CD4-positive, alpha-beta T cell treated with Interferon gamma for 1 hour (primary cell): ENCODE measurements at places on chromosomes 11 and 22.

DNA sequence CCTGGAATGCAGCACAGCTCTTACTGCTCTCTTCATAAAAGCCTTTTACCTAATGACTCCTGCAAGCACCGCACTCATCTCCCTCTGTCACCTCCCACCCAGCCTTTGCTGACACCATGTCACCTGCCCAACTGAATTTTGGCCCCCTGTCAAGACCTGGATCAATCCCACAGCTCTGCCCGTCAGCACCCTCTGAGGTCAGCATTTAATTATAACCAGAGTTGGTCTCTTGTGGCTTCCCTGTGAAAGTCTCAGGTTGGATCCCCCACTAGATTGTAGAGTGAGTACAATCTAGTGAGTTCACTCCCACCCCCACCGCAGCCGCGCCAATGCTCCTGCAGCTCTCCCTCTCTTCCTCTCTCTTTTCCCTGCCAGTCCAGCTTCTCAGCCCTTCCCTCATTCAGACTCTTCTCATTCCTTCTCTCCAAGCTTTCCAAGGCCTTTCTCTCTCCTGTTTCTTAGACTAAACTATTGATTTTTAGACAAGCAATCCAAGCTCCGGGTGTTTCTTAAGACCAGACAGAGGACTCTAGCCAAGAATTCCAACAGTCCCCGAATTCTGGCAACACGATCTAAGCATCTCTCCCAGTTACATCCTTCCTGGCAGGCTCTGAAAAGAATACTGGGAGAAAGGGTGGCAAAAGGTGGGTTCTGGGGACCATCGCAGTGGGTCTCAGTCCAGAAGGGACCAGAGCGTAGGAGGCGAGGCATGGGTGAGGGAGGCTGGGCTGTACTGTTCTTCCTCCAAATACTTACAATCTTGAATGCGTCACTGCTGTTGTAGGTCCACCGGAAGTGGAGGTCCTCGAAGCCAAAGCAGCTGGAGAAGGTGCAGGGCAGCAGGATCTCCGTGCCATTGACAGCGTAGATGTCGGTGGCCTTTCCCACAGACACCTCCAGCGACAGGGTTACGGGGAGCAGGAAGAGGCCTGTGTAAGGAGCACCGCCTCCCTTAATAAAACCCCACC, 8.0 kb downstream of the SCN4B start:
- DNase-seq = no peak

- no peak for DNase-seq
These were observed 74.4 kb upstream of the KCNA4 start for GRCh38 chr11:30091246-30091645.

DNA sequence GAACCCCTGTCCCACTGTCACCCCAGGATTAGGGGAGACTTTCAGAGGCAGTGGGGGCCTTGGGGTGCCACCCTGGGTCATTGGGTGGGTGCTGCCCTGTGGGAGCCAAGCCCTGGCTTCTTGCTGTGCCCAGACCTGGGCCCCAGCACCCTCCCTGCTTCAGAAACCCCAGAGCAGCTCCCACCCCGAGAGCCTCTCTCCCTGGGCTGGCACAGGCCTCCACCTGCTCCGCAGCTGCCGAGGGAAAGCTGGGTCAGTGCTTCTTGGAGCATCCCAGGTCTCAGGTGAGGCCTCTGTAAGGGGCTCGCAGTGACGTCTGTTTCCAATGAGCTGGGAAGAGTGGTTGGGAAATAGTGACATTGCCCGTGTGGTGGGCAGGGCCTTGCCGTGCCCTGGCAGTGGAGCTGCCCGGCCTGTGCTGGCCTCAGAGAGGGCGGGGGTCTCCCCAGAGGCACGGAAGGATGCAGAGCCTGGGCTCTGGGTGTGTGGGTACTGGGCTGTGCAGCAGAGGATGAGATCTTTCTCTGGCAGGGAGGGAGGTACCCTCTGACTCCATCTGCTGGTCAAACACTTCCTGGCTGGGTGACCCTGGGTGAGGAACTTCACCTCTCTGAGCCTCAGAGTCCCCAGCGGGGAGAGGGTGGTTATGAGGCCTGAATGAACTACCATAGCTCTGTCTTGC, 23.0 kb downstream of the C22orf23 start:
- DNase-seq = peak; percentile 16

GRCh38 chr11:134543645-134544044, 131.6 kb upstream of the B3GAT1 start:
- DNase-seq = no peak

DNA sequence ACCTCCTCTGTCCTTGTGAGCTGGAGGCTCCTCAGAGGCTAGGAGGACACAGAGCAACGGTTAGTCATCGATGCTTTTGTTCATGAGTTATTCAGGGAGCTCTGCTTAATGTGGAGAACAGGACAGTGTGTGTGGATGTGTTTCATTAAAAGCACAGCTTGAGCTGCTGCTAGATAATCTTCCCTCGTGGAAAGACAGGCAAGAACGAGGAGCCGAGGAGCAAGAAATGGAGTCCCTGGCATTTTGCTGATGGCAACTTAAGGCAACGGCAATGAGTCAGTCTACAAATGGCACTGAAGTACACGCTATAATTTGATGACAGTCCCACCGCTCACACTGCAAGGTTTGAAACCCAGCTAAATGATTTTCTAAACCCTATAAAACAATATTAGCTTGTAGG, 106.2 kb downstream of the IGLL1 start:
- DNase-seq = no peak

GRCh38 chr22:48921411-48921903, 906.2 kb downstream of the BRD1 start:
- no peak for DNase-seq

DNA sequence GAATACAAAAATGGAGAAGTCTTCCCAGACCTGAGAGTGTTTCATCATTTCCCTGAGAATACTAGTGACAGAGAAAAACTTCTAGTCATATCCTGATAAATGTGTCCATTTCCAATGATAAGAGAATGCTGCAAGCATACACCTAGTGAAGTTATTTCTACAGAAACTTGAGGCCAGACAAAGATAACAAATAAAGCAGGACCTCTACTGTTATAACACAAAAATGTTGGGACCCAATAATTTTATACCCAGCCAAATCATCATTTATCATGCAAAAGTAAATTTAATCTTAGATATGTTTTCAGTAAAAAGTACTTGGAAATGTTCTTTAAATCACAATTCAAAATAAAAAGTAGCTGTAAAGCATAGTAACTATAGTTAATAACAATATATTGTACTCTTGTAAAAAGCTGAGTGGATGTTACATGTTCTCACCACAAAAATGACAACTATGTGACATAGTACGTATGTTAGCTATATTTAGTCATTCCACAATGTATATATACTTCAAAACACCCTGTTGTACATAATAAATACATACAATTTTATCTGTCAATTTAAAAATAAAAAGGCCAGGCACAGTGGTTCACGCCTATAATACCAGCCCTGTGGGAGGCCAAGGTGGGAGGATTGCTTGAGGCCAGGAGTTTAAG, 12.6 kb downstream of the RRAS2 start:
- no peak for DNase-seq

GRCh38 chr11:73288873-73289707, 17.0 kb downstream of the P2RY6 start:
- peak; percentile 79 for DNase-seq

DNA sequence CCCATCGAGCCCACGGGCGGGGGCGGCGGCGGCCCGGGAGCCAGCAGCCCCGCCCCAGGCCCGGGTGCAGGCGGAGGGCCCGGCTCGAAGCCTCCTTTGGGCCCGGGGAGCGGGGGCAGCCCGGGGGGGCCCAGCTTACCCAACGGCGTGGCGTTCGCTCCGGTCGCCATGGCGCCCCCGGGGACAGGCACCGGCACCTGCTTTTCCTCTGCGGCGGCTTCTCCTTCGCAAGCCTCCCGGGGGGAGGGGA, 194 bp downstream of the SF1 start:
- no peak for DNase-seq

- no peak for DNase-seq
These were observed 53.5 kb downstream of the KCNJ4 start for GRCh38 chr22:38401336-38402084.

DNA sequence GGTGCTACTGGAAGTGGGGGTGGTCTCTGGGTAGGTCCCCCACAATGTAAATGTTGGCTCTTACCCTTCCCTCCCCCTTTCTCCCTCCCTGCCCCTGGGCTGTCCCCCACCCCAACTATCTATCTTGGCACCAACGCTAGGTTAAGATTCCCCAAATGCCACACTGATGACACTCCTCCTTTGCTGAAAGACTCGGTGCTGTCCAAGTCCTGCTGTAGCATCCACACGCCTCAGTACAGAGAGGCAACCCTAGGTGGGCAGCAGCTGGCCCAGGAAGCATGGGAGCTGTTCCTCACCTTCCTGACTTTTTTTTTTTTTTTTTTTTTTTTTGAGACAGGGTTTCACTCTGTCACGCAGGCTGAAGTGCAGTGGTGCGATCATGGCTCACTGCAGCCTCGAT, 3.4 kb upstream of the KCTD17 start:
- DNase-seq = no peak

- DNase-seq = no peak
These were observed 39.7 kb upstream of the DRD2 start for GRCh38 chr11:113514856-113515255.

DNA sequence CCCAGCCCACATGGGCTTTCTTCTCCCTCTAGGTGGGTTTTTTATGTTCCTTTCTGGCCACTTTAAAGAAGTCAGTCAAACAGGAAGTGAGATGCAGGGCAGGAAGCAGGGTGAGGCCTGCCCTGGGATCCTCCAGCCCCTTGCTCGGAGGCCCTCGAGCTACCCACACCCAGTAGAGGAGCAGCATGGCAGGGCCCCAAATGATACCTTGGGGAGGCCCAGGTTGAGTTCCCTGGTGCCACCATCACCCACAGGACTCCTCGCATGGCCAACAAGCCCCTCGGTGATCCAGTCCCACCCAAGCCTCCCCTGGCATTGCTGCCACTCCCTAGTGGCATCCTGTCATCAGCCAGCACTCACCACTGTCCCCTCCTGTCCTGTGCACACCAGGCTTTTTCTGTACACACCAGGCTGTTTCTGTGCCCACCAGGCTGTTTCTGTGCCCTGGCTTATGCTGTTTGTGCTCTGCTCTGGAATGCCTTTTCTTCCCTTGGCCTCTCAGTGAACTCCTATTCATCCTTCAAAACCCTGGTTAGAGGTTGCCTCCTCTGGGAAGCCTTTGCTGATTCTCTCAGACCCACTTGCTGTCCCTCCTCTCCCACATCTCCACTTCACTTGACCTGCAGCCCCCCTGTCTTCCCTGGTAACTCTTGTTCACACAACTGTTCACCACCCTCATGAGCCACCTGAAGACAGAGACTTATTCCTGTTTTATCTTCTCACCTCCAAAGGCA, 3.1 kb upstream of the PTGDR2 start:
- DNase-seq = no peak

GRCh38 chr11:44848203-44848962, 102.3 kb downstream of the TP53I11 start:
- no peak for DNase-seq

- DNase-seq = no peak
These were observed 1.5 kb downstream of the SERPIND1 start for GRCh38 chr22:20775342-20775895.

GRCh38 chr11:58028687-58029411, 1.9 kb upstream of the OR6Q1 start:
- DNase-seq = no peak

GRCh38 chr11:117838901-117839300, 14.4 kb upstream of the FXYD2 start:
- no peak for DNase-seq

GRCh38 chr11:77201991-77202841, 74.2 kb downstream of the MYO7A start:
- DNase-seq = no peak

DNA sequence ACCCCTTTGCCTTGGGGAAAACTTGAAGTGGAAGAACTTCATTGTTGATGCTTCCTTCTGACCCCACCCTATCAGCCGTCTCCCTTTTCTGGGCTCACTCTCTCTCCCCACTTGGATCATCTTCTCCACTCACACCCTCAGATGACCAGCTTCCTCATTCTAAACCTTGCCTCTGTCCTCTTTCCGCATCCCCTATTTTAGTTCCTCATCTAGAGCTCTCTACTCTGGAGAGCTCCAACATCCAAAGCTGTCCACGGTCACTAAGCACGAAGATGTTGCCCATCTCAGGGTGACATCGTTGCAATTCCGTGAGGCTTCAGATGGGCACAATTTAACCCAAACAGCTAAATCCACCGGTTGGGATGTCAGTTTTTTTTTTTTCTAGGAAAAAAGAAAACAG, 31.6 kb upstream of the ME3 start:
- no peak for DNase-seq

DNA sequence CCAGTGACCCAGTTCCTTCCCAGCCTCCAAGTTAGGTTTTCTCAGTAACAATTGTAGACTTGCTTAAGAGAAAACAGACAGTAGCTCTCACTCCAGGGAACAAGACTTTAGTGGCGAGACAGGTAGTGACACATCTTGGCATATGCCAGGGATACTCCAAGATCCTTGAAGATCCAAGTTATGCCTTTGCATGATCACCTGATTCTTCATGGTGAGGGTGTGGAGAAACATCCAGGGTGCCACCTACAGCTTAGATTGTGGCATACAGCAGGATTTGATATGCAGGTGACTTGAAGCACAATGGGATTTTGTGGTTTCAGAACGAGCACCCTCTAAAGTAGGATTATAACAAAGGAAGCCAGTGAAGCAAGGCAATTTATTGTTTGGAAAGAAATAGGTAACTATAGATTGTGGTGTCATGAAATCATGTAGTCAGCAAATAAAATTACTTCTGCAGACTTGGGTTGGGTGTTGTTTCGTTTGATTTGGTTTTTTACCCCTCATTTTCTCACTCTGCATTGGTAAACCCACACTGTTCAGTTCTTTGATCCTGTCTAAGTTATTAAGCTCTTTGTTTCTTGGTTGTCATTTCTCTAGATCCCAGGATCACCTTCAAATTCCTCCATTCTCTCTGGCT, 9.2 kb downstream of the POU2AF3 start:
- DNase-seq = no peak

DNA sequence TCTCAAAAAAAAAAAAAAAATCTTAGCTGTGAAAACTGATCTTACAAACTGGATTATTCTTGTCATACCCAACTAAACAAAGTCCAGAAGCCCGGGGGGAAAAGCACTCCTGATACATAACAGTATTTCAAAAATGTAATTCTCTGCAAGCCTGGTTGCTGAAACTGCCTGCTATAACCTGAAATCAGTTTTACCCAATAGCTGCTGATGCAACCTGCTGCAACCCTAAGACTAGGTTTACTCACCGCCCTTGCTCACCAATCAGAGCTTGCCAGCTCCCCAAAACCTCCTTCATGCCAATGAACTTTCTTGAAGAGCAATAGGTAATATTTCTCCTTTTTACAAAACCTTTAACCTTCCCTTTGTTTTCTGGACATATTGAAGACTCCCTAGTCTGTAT, 12.4 kb downstream of the FGF19 start:
- no peak for DNase-seq
